T-helper 17 cell (primary cell): ENCODE measurements at places on chromosomes 12 and 14. TPM values are rescaled to one million over a fixed set of nuclear protein-coding genes. Genes with fewer than 3 reads are reported as not detected.

DNA sequence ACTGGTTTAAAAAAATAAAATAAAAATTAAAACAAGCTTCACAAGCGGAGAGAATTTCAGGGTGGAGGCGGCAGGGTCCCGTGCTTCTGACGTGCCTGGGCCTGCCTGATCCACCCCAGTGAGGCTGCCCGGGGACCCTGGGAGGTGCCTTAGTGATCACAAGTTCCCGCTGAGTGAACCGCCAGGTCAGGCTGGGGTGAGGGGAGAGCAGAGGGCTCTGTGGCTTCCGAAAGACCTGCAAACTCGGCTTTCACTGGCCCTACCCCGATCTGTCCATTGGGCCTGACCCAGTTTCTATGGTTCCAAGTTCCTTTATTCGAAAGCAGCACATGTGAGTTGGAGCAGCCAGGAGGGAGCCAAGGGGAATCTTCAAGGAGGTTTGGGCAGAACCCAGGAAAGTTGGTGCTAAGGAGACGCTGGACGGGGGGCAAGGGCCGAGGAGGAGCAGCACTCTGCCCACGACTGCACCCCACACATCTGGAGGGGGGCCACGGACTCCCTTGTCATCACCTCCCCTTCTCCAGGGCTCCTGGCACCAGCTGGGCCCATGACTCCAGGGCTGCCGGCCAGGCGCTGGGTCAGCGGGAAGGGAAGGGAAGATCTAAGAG lies 12.9 kb downstream of the MMP14 start:
- no peak for DNase-seq

DNA sequence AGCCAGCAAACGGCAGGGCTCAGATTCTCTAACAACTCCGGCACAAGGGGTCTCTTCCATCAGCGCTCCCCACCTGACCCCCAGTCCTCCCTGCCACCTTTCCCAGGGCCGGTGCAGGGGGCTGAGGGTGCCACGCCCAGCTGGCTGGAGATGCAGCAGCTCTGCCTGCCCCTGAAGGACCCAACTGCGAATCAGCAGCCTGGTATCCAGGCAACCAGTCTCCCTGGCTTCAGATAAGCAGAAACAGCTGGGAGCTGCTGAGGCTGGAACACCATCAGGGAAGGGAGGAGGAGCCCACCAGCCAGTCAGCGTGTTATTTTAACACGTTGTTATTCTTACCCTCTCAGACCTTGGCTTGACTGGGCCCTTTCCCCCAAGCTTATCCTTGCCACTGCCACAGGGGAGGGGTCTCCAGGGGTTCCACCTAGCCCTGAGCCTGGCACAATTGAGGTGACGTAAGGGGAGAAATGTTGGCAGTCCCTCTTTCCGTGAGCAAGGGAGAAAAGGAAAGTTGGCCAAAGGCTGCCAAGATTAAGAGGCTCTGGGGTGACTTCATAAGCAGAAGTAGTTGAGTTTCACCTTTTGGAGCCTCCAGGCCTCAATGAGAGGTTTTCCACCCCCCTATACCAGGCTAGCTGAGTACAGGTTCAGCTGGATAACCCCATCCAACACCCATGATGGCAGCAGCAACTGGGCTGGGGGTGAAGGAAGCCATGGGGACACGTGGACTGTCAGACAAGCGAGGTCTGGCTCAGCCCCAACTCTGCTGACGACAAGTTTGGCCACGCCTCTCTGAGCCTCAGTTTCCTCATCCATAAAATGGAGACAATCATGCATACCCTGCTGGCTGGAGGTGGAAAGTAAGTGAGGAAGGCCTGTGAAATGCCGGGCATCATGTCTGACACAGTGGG lies 91.1 kb downstream of the IRF2BPL start:
- no peak for DNase-seq

The HAL gene
- total RNA-seq: 2.3 TPM

The MAP1LC3B2 gene
- 2.7 TPM for total RNA-seq

DNA sequence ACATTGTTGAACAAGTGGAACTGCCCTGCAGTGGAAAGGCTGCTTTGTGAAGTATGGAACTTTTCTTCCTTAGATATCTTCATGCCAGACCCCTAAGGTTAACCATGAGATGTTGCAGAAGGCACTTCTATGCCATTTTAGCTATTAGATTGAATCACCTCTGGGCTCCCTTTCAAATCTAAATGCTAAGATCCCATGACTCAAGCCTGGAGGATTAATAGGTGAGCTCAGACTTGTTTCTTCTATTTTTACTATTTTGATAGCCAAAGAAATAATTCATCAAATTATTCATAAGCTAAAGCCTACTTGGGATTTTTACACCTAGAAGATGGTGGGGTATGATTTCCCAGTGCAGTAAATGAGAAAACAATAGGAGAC lies 64.3 kb downstream of the DAD1 start:
- no peak for DNase-seq

- DNase-seq: no peak
Measured at GRCh38 chr14:79442786-79443185, 768.5 kb downstream of the DIO2 start.

DNA sequence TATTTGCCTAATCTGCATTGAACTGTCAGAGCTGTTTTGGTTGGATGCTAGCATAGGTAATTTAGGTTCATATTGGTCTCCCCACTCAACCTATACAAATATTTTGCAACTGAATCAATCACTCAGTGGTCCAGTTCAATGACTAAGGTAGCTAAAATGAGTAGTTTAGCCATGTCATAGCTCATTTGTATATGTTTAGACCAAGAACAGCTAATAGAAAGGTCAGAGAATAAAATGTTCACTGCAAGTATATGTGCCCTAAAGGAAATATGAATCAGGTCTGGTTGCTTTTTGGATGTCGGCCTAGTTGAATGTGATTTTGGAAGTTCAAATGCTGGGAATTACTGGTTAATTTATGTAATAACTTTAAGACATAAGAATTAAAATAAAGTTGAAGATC lies 883.9 kb downstream of the LRFN5 start:
- no peak for DNase-seq

GRCh38 chr12:77406219-77406905 lies 341.0 kb upstream of the E2F7 start:
- no peak for DNase-seq
